DND-41 (cell line): ENCODE measurements at places on chromosomes 16 and 17.

- DNase-seq: no peak
These were observed 40.8 kb downstream of the METRNL start for GRCh38 chr17:83119987-83120864.

DNA sequence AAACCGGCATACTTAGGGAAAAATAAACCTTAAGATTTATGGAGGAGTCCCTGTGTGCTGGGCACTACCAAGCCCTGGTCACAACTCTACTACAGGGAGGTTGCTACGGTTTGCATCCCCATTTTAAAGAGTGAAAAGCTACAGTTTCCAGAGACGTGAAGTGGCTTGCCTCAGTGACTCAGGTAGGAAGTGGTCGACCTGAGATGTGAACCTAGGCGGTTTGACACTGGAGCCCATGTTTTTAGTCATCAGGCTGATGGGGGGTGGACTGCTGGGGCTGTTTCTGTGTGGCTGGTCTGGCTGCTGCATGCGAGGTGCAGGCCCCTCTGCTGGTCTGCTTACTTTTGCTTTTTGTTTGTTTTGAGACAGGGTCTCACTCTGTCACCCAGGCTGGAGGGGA is 6.6 kb downstream of the COX6A2 start:
- DNase-seq: no peak

GRCh38 chr17:48719642-48720265 is 2.6 kb downstream of the PRAC1 start:
- no peak for DNase-seq

DNA sequence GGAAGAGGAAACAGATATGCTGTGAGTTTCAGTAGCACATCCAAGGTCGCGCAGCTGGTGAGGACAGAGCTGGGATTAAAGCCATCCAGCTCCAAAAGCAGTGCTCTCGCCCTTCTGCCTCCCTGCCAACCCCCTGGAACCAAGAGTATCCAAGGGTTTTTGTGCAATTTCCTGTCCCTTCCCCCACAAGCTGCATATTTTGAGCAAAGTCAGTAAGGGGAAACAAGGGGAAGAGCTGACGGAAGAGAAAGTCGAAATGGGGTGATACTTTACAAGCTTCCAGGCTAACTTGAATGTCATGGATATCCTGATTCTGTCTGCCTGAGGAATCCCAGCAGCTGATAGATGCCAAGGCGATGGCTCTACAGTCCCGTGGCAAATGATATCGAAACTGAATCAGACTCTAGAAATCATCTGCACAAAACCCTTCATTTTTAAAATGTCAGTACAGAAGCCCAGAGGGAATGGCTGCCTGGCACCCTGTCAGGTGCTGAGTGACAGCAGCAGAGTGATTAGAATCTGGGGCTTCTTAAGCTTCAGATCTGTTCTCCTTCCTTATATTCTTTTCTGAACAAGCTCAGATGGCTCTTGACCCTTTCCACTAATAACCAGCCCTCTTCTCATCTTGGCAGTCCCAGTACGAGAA is 42.9 kb upstream of the TEKT3 start:
- DNase-seq: no peak

DNA sequence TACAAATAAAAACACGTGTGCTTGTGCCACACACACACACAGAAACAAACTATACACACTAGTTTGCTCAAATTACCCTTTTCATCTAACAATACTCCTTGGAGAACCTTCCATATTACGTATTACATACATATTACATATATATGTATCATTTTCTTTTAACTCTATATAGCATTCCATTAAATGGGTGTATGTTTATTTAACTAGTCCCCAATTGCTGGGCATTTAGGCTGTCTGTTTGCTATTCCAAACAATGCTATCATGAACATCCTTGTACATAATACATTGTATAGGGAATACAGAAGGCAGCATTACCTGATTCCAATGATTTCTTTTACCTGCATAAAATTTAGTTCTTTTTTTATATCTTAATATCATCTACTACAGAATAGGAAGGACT is 73.1 kb downstream of the SKAP1 start:
- no peak for DNase-seq

- DNase-seq: no peak
These were observed 5.9 kb downstream of the UBALD2 start for GRCh38 chr17:76270770-76271668.

DNA sequence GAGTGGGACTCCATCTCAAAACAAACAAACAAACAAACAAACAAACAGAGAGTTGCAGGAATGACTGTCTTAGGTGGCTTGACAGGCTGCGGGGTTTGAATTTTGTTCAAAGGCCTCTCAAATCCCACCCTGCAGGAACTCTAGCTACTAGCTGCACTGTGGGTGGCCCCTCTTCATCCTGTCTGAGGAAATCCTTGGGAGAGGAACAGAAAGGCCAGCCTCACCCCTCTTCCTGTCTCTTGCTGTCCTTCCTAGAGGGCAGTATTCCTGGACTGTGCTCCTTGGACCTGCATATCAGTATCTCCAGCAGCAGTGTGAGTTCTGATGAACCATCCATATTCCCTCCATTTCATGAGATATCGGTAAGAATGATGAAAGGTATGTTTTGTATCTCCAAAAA is 2.0 kb upstream of the CCDC92B start:
- no peak for DNase-seq

- DNase-seq: no peak
These were observed 475.9 kb downstream of the GRIN2A start for GRCh38 chr16:9706217-9706836.

GRCh38 chr16:79601931-79602627 is 1.5 kb upstream of the MAF start:
- peak; percentile 78 for DNase-seq

- DNase-seq: no peak
These were observed 22.1 kb upstream of the HNF1B start for GRCh38 chr17:37766971-37767370.

DNA sequence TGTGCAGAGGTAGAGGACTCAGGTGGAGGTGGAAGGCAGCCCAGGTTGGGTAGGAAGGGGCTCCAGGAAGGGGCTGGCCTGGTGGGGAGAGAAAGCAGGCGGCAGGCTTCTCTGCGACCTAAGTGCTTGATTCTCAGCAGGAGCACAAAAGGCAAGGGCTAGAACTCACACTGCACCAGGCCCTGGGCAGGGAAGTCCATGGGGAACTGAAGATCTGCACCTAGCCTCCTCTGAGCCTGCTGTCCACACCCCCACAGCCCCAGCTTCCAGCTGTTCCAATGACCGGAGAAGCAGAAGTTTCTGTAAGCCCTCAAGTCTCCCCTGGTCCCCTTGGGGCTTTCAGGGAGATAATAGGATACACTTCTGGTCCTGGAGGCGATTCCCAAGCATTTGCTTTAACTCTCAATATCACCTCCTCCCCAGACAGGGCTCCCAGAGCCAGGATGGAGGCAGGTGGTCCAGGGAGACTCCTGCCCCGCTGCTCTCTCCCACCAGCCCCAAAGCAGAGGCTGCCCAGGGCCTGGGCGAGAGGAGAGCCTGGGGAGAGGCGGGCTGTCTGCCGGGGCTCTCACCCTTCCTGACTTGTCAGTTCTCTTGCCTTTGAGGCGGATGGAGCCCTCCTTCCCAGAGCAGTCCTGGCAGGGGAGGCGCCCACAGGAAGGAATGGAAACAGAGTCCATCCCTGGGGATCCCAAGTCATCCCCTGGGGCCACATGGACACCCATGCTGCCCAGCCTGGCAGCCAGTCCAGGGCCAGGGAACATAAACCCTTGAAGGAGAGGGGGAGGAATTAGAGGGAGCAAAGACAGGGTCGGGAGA is 126.0 kb downstream of the RBFOX3 start:
- no peak for DNase-seq

DNA sequence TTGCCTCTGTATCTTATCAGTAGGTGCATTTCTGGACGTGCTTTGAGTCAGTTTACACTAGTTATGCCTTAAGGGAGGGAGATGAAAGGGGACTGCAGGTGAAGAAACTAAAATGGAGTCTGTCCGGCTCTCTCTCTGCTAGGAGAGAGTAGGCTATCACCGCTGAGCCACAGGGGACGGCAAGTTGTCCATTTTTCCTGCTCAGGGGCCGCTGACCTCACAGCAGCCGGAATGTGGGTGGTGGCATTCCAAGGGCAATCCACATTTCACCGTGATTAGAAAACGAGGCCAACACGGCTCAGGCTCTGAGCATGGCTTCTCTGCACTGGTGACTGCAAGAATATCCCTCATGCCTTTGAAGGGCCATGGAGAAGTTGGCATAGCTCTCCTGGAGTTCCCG is 19.0 kb upstream of the KLHDC4 start:
- DNase-seq: no peak
